ENCODE measurements at places on chromosomes 11 and 22.

DNA sequence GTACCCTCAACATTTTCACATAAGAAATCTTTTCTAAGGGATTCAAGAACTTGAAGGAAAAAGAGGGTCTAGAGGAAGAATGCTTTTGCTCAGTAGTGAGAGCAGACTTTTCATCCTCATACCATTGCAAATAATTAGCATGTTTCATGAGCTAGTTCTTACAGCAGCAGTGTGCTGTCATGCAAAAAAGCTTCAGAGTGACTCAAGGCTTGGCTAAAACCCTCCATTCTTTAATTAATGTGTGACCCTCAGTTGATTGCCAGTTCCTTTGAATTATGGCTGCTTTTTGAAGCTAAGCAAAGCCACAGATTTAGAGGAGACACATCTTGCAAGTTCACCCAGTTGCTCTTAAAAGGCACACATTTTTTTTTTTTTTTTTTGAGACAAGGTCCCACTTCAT lies 36.6 kb upstream of the PCF11 start:
- no peak for DNase-seq

- DNase-seq: no peak
Measured at GRCh38 chr11:46490666-46491065, 99.1 kb upstream of the CHRM4 start.

- DNase-seq: no peak
Measured at GRCh38 chr11:115645631-115646317, 141.6 kb upstream of the CADM1 start.

- no peak for DNase-seq
Measured at GRCh38 chr22:39820256-39820655, 73.3 kb downstream of the ENTHD1 start.

- no peak for DNase-seq
Measured at GRCh38 chr22:31271485-31271884, 20.8 kb downstream of the PIK3IP1 start.

All from GM19239 (cell line).